Fibroblast of lung (primary cell): ENCODE measurements at places on chromosomes 12 and 14. TPM values are rescaled to one million over a fixed set of nuclear protein-coding genes. Genes with fewer than 3 reads are reported as not detected.

- no peak for DNase-seq
These were observed 2.6 kb upstream of the SLC35E3 start for GRCh38 chr12:68743356-68743755.

- DNase-seq = no peak
These were observed 210.2 kb downstream of the FUT8 start for GRCh38 chr14:65622703-65623102.

DNA sequence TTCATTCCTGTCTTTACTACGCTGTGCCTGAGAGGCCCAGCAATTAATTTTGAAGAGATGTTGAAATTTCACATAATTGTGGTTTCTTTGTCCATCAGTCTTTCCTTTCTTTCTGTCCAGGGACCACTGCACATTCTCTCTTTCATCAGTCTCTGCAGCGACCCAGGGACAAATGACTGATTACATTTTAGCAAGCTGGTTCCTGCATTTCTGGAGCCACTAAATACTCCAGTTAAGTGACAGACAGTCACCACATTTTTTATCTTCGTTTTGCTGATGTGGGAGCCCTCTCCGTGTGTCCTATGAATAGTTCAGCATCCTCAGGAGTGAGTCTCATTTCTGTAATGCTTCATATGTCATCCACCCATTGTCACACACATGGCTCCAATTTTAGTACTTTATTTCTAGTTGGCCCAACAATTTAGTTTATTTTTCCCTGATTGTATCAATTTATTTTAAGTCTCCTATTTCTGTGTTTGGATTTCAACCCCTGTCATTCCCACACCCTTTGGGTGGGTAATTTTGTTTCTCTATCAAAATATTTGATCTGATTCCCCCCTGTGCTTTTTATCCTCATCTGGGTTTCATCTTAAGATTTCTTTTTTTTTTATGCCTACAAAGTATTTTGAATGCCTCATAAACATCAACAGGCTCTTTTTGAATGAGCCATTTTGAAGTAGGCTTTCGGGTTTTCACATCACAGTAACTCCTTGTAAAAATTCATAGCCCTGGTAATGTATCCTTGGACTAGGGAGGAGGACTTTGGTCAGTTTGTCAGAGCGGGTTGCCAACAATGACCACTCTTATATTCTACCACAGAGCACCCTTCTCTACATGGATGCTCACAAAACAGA, 1196.5 kb downstream of the GALC start:
- DNase-seq = peak; percentile 41

GRCh38 chr14:44820230-44820964, 141.3 kb downstream of the KLHL28 start:
- DNase-seq = no peak

DNA sequence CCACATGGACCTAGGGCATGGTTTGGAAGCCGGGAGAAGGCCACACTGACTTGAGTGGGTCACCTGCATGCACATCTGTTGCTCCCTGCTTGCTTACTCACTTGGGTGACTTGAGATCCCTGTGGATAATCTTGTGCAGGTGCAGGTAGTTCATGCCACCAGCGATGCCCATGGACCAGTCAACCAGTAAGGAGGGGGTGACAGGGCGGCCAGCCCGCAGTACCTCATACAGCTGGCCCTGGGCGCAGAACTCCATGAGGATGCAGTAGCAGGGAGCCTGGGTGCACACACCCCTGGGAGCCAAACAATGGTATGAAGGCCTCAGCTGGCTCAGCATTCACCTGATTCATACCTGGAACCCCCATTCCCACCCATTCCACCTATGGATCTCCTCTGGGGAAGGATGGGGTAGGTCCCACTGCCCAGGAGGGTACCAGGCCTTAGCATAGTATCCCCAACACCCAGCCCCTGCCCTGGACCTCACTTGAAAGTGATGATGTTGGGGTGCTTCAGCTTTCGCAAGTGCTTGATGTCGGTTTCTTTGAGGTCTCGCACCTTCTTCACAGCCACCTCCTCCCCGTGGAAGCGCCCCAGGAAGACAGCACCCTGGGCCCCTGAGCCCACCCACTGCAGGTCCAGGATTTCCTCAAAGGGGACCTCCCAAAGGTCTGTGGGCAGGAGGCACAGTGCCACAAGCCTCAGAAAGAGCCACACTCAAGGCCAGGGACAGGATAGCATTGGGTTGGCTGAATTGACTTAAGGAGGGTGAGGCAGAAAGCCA, 13.1 kb downstream of the MAP3K12 start:
- no peak for DNase-seq

GRCh38 chr12:66786531-66787308, 107.8 kb upstream of the GRIP1 start:
- DNase-seq = no peak

- no peak for DNase-seq
These were observed 40.6 kb downstream of the SLC15A4 start for GRCh38 chr12:128783129-128783574.

DNA sequence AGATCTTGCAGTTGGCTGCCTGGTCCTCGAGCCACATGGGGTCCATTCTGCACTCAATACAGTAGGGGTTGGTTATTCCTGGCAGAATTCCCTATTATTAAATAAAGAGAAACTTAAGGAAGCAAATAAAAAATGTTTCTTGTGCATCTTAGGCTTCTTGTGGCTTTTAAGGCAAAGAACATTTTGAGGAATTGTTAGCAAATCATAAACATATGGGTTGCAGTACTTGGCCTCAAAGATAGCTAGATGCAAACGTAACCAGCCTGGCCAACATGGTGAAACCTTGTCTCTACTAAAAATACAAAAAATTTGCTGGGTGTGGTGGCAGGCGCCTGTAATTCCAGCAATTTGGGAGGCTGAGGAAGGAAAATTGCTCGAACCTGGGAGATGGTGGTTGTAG, 50.8 kb upstream of the KCNA5 start:
- DNase-seq = no peak

DNA sequence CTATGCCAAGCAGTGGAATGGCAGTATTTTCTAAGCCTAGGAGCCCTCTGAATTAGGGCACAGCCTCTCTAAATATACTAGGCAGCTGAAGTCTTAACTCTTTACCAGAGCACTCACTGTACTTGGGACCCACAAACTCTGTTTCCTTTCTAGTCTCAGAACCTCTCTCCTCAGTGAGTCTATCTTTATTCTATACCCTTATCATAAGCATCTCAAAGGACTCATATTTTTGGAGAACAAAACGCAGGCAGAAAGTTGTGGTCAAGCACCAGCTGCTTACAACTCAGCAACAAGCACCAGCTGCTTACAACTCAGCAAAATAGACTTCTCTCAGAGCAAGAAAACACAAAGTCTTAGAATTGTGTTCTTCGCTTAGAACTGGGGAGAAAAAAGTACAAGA, 993 bp downstream of the CCDC196 start:
- DNase-seq = no peak

- DNase-seq = peak; percentile 6
These were observed 154.4 kb downstream of the KCNK10 start for GRCh38 chr14:88168498-88169165.

GRCh38 chr14:93330609-93331000, 2.2 kb downstream of the BTBD7 start:
- DNase-seq = no peak

DNA sequence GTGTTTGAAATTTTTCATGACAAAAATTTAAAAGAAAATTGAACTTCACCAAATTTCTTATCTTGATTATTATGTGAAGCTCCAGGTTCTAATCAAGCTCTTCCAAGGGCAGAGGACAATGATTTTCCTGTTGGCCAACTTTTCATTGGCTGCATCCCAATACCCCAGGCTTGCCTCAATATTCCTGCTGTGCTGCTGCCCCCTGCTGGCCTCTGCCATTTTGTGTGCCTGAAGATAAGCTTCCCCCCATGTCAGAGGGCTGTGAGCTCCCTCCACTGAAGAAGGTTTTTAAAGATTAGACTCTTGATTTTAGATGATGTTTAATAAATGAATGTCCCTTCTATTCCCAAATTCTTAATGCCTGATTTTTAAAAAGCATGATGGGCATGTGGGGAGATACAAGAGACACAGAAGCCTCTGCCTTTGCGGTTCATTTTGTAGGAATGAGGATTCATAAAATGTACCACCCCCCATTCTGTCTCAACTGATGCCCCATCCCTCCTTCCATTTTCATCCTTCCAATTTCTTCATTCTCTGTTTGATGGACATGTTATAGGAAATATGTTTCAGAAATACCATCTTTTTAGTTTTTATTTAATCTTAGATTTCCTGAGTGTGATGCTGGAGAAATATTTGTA, 76.7 kb upstream of the RGS6 start:
- peak; percentile 70 for DNase-seq

GRCh38 chr14:33780035-33780434, 170.8 kb downstream of the EGLN3 start:
- DNase-seq = no peak

GRCh38 chr12:48019639-48020265, 15.5 kb upstream of the COL2A1 start:
- DNase-seq = no peak

DNA sequence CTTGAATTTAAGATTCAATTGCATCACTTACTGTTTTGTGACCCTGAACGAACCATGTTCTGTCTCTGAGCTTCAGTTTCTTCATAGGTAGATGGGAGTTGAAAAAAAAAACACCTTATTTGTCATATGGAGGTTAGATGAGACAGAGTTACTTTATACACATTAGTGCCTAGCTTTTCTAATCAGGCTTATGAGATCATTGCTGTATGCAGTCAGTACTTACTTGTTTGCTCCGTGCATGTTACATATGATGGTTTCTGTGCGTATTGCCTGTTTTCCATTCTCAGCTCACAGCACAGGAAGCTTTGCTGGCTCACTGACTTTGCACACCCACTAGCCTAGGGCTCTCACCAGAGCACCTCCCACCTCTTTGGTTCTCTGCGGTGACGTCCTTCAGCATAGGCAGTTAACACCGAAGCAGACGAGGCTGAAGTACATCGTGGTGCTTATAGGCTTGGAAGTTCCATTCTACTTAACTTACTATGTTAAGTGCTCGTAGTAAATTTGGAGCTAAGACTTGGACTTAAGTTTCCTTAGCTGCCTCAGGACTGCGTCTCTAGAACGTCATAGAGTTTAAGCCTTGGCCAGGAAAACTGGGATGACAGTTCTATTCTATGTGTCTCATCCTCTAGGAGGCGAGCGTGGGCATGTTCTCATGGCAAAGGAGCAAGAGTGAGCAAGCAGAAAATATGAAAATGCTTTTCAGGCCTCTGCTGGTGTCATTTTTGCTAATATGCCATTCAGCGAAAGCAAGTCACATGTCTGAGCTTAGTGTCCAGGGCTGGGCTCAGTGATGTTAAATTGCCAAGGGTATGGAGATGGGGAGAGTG, 57.3 kb downstream of the NRXN3 start:
- DNase-seq = no peak

DNA sequence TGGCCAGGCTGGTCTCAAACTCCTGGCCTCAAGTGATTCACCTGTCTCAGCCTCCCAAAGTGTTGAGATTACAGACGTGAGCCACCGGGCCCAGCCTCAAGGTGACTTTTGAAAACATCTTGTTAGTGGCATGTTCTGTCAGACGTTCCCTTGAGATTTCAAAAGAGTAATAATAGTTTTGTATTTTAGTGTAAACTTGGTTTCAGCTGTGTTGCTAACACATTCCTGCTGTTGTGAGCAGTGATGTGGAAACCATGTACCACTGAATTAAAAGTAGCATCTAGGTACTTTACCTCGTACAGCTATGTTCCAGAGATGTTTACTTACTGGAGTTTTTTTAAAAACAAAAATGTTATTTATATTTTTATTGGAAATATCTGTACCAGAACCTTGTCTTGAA, 111.3 kb downstream of the AEBP2 start:
- no peak for DNase-seq

GRCh38 chr14:57029620-57030253, 219.5 kb upstream of the OTX2 start:
- no peak for DNase-seq

DNA sequence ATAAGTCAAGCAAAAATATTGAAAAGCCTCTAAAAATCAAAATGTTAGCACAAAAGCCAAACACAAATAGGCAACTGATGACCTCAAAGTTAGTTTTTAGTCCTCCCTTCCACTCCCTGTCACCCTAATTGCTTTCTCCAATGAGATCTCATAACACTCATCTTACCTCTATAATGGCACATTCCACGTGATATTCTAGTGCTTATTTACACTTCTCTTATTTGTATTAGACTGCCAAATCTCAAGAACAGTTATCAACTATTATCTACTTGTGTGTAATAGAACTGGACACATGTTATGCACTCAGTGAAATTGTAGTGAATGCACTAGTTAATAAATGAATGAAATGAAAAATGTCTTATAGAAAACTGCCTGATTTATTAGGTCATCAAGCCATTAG, 55.5 kb upstream of the AVPR1A start:
- no peak for DNase-seq

DNA sequence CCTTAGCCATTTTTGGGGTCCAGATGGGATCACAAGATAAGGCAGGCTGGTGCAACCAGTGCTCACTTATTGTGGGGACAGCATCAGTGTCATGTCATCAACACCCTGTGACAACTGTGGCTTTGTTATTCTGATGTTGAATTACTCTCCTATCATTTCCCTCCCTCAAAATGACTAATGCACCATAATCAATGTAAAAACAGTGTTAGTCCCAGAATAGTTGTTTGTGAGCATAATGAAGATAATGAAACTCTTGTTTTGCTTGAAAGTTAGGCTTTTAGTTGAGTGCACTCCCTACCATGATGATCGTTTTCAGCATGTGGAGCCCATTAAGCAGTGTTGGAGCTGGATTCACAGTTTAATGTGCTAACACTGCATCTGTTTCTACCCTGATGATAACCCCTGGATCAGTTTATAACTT, 151.4 kb downstream of the TMTC2 start:
- no peak for DNase-seq

GRCh38 chr14:27642251-27642866, 1044.5 kb upstream of the NOVA1 start:
- DNase-seq = no peak

- no peak for DNase-seq
These were observed 20.9 kb downstream of the SYNE3 start for GRCh38 chr14:95495538-95496025.

- DNase-seq = no peak
These were observed 2.3 kb downstream of the ANKRD9 start for GRCh38 chr14:102507081-102507856.

GRCh38 chr12:107352347-107353081, 259.2 kb upstream of the CRY1 start:
- DNase-seq = no peak

- DNase-seq = no peak
These were observed 303.4 kb downstream of the KCNC2 start for GRCh38 chr12:74906224-74906623.

GRCh38 chr12:76152181-76152807, 67.8 kb upstream of the NAP1L1 start:
- DNase-seq = no peak

GRCh38 chr14:66365388-66365787, 120.8 kb upstream of the CCDC196 start:
- DNase-seq = no peak

GRCh38 chr12:53093777-53094393, 3.6 kb upstream of the IGFBP6 start:
- no peak for DNase-seq

- peak; percentile 81 for DNase-seq
These were observed 2.6 kb downstream of the SIX4 start for GRCh38 chr14:60721326-60722106.

- no peak for DNase-seq
These were observed 23.7 kb upstream of the PARP11 start for GRCh38 chr12:3896801-3897351.

Gene ACOT6
- not detected in 2 replicates for polyA plus RNA-seq

Gene NXPH4
- polyA plus RNA-seq = 0.30 and 1.9 TPM in 2 replicates

Gene ANKS1B
- polyA plus RNA-seq = 0.11 and 0.15 TPM in 2 replicates

Gene PRH1
- polyA plus RNA-seq = 1.2 and 1.6 TPM in 2 replicates

Gene RNASE3
- not detected in 2 replicates for polyA plus RNA-seq

Gene ADSS1
- polyA plus RNA-seq = 1.3 and 2.2 TPM in 2 replicates

Gene EXOC3L4
- polyA plus RNA-seq = 0.18 and 0.39 TPM in 2 replicates

Gene MYRFL
- polyA plus RNA-seq = not detected in 2 replicates

Gene PRB4
- polyA plus RNA-seq = not detected in 2 replicates

Gene FOXG1
- 0.01 TPM in 1 of 2 replicates, not detected in the other for polyA plus RNA-seq

Gene ADAM20
- 0.02 and 0.03 TPM in 2 replicates for polyA plus RNA-seq
